NCI-H1930 (cell line): ENCODE measurements at places on chromosomes 2 and 18.

GRCh38 chr2:200649724-200650123 is 63.9 kb downstream of the AOX1 start:
- no peak for DNase-seq

- no peak for DNase-seq
Observed at GRCh38 chr2:148888003-148888501, 13.0 kb downstream of the KIF5C start.

DNA sequence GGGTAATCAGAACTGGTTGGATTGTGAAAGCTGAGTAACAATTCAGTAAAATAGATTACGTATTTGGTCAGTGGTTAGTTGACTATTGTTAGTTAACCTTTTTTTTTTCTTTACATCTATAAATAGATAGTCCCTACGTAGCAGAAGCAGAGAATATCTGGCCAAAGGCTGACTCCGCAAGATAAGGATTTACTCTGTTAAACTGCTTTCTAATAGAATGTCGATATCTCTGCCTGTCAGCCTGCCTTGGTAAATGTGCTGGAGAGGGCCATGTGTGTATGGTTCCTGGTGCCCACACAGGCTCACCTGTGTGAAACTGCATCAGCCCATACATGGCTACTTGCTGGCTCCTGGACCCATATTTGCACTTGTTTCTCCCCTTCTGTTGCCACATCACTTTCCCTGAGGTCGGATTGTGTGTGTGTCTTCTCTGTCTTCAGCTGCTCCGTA is 94.4 kb downstream of the CRIM1 start:
- DNase-seq = no peak

GRCh38 chr2:238706673-238707072 is 141.2 kb upstream of the TWIST2 start:
- no peak for DNase-seq

DNA sequence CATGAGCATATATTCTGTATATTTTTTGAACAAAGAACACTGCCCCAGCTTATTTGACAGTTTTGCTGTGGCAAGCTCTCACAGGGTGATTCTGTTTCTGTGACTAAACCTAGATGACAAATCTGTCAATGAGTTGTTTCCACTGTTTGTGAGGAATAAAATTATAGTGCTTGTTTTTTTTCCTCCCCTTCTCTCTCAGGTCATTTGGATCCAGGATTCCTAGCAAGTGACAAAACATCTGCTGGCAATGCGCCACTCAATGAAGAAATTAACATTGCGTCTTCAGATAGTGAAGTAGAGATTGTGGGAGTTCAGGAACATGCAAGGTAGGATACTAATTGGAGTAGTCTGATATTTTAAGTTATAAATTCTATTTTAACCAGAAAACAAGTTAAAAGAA is 149.3 kb downstream of the HAUS1 start:
- DNase-seq = no peak

GRCh38 chr2:181025004-181025403 is 44.6 kb downstream of the UBE2E3 start:
- no peak for DNase-seq

GRCh38 chr2:216860426-216861137 is 718 bp upstream of the TNP1 start:
- no peak for DNase-seq

GRCh38 chr18:56721491-56721890 is 70.3 kb downstream of the WDR7 start:
- no peak for DNase-seq

GRCh38 chr2:108612514-108613183 is 78.4 kb downstream of the LIMS1 start:
- no peak for DNase-seq

- no peak for DNase-seq
Observed at GRCh38 chr18:67500522-67501205, 15.9 kb downstream of the DSEL start.

DNA sequence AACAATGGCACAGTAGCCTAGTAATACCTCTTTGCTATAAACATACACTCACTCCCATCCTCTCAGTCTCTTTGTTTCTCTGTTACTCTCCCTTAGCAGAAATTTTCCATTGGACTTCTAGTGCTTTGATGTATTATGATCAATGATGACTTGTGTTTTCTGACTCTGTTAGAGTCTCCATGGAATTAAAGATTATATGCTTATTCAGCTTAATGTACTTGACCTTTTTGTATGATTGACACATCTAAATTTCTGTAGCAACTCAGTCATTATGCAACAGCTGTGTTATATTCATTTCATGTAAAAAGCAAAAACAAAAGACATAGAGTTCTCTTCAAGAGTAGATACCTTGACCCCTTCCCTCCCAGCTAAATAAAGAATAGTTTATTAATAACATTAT is 173.8 kb downstream of the SLC4A10 start:
- DNase-seq = no peak

GRCh38 chr18:22084547-22084946 is 84.8 kb upstream of the GATA6 start:
- DNase-seq = no peak

- DNase-seq = no peak
Observed at GRCh38 chr2:46036929-46037328, 260.3 kb upstream of the EPAS1 start.

DNA sequence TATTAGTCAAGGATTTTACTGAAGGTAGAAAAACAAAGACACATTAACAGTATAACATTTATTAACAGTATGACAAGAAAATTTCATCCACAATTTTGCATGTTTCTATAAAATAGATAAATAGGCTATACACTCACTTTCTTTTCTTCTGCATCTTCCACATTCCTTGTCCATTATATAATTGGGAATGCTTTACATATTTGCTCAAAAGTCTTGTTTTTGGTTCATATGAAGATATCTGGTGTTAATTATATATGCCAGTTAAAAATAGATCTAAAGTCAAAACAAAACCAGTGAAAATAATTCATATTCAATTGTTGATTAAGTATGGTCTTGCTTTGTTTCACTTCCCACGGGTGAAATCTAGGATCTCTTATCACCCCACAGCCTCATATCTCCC is 53.4 kb downstream of the SERPINB7 start:
- DNase-seq = no peak

- no peak for DNase-seq
Observed at GRCh38 chr2:172241222-172241621, 138.5 kb upstream of the DLX2 start.

GRCh38 chr2:104834431-104835153 is 19.3 kb upstream of the POU3F3 start:
- DNase-seq = no peak

- no peak for DNase-seq
Observed at GRCh38 chr18:11669271-11669947, 19.7 kb upstream of the GNAL start.

DNA sequence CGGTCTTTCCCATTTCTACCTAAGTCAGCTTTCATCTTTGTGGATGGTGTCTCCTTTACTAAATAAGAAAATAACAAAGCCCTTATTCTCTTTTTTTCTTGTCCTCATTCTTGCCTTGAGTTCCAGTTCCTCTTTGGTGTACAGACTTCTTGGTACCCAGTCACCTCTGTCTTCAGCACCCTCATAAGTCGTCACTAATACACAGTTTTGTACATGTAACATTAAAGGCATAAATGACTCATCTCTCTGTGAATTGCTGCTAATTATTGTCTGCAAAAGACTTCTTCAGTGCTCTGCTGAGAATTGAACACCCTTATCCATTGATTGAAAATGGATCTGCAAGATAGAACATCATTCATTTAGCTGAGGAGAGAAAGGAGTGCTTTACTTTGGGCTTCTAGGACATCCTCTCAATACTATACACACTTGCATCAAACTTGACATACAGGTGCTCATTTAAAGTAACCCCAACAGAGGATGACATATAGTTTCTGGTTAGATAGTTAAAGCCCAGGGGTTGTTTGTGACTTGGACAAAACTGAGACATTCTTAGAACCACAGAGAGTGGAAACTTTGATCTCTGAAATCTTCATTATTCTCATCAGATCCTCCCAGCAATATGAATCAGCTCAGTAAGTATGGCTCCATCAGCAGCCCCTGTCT is 97.0 kb downstream of the XRCC5 start:
- no peak for DNase-seq

DNA sequence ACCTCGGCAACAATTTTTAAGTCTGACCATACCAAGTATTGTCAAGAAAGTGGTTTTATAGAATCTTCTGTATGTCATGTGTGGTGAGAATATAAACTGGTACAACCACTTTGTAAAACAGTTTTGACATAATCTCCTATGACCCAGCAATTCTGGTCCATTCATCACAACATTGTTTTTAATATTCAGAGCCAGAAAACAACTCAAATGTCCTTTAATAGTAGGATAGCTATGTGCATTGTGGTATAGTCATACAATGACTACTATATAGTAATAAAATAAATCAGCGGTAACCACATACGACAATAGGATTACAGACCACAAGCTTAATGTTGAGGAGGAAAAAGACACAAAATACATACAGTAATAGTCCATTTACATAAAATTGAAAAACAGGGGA is 175.2 kb upstream of the SPATS2L start:
- no peak for DNase-seq

GRCh38 chr18:35311496-35311895 is 21.5 kb upstream of the ZSCAN30 start:
- DNase-seq = no peak
